ENCODE measurements at places on chromosomes 6 and 20. TPM values are rescaled to one million over a fixed set of nuclear protein-coding genes. Genes with fewer than 3 reads are reported as not detected.

The LPA gene
- total RNA-seq, result not detected

The LGSN gene
- total RNA-seq, result not detected

The DTNBP1 gene
- total RNA-seq, result 2.6 TPM

The NMBR gene
- not detected for total RNA-seq

The TUBB gene
- total RNA-seq, result 601 TPM

The CCM2L gene
- total RNA-seq, result not detected

The HLA-DRB5 gene
- not detected for total RNA-seq

The ADGB gene
- not detected for total RNA-seq

The KCNK16 gene
- not detected for total RNA-seq

The SUPT3H gene
- total RNA-seq, result 4.2 TPM
